Glomerular endothelial cell (primary cell): ENCODE measurements at places on chromosomes 2 and 18.

GRCh38 chr2:238226698-238227586, 12.9 kb downstream of the HES6 start:
- DNase-seq, result no peak

DNA sequence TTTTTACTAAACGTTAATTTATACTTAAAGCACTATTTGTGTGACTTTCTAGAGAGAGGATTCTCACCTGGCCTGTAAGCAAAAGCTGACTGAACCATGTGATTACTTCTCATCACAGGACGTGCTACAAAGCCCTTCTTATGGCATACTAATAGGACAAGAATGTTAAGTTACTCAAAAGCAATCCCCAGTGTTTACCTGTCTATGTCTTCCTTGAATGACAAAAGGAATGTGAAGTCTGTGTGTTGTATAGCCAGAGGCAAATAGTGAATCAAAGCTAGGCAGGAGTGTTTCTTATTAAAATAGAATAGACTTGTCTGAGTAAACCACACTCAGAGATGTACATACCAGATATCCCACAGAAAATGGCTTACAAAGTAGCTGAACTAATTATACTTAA, 1465.5 kb downstream of the SUCLG1 start:
- no peak for DNase-seq

DNA sequence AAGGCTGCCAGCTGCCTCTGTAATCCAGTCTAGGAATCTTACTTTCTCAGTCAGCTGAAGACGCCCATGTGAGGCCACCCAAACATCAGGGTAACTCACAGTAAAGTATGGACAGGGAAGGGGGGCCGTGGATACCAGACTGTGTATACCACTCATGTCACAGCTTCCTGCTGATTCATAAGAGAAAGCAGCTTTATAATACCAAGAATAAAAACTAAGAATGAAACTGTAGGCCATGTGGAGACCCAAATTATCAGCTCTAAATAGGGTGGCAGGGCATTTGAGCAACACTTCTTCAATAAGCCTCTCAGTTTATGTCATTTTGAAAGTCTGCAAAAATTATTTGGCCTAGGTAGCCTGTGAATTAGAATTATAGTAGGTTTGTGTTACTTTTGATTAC, 115.0 kb upstream of the CDCA7 start:
- DNase-seq, result no peak

DNA sequence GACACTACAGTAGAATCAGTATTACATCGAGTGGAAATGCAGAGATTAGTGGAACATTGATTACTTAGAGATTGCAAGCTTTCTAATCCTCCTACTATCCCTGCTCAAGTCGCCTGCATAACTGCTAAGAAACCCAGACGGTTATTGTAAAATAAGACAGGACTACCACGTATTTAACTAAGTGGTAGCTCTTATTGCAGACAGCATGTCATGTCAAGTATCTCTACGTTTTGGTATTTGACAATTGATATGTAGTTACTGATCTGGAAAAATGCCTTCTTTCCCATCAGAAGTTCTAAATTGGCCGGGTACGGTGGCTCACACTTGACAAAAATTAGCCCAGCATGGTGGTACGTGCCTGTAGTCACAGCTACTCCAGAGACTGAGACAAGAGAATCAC, 404.1 kb downstream of the CBLN2 start:
- DNase-seq, result no peak

GRCh38 chr2:138475277-138475776, 26.2 kb upstream of the SPOPL start:
- no peak for DNase-seq
